Activated effector memory CD4-positive, alpha-beta T cell treated with Interleukin-2 at 50 U/mL for 16 hours (primary cell): ENCODE measurements at places on chromosomes 11 and 22.
A peak's percentile ranks its signal among the peaks of the same experiment; 100 is the strongest.

- no peak for DNase-seq
These were observed at the start of gene EFEMP2 for GRCh38 chr11:65872586-65873317. Gene EFEMP2, minus strand, starts transcription at chr11:65872800. Its CDS starts 446 bp downstream, at chr11:65872354.

GRCh38 chr11:37755521-37755920 lies 1157.5 kb upstream of the RAG2 start:
- DNase-seq: no peak

- DNase-seq: no peak
These were observed 63.7 kb upstream of the PARVG start for GRCh38 chr22:44116755-44117684.

GRCh38 chr11:112885744-112886433 lies 75.3 kb upstream of the NCAM1 start:
- no peak for DNase-seq

- no peak for DNase-seq
These were observed 156.3 kb downstream of the GRM5 start for GRCh38 chr11:88909500-88909899.

DNA sequence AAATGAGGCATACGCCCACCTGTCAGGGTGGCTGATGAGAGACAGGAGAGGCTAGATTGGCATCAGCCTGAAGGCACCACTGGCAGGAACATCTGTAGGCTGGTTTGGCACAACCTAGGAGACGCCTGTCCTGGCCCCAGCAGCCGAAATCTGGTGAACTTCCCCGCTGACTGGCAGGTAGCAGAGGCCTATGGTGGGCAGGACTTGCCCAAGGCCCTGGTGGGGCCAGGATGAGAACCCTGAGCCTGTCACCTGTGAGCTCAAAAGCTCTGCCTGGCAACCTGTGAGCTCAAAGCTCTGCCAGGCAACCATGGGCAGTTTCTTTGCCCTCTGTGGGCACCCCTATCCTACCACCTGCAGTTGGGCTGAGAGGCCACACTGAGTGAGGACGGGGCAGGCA lies 2.5 kb downstream of the DERL3 start:
- no peak for DNase-seq

GRCh38 chr11:114483929-114484328 lies 44.7 kb downstream of the REXO2 start:
- no peak for DNase-seq

- no peak for DNase-seq
These were observed 110.7 kb downstream of the CACNA1I start for GRCh38 chr22:39681038-39681861.

DNA sequence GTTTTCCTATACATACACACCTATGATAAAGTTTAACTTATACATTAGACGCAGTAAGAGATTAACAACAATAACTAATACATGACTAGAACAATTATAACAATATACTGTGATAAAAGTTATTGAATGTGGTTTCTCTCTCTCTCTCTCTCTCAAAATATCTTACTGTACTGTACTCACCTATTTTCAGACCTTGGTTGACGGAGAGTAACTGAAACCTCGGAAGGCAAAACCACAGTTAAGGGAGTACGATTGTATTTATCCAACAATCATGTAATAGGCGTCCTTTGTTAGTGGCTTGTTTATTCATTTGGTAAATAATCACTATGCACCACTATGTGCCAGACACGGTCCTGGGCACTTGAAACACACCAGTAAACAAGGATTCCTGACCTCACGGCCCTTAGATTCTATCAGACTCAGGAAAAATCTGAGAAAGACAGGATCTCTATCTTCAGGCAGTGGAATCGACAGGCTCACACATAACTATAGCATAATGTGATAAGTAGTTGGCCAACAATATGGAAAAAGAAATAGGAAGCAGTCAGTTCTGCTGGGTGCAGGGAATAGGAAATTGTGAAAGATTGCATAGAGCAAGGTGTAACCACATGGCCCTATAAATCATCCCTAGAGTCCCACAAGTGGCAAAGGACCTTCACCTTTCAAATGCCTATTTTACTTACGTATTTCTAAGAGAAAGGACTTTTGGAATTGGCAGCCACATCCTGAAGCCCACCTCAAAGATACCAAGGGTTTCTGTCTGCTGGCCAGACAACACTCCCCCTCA lies 12.0 kb downstream of the ETS1 start:
- no peak for DNase-seq

GRCh38 chr22:37295213-37295886 lies 13.0 kb downstream of the CYTH4 start:
- no peak for DNase-seq

GRCh38 chr11:720642-721246 lies 14.7 kb downstream of the EPS8L2 start:
- no peak for DNase-seq

DNA sequence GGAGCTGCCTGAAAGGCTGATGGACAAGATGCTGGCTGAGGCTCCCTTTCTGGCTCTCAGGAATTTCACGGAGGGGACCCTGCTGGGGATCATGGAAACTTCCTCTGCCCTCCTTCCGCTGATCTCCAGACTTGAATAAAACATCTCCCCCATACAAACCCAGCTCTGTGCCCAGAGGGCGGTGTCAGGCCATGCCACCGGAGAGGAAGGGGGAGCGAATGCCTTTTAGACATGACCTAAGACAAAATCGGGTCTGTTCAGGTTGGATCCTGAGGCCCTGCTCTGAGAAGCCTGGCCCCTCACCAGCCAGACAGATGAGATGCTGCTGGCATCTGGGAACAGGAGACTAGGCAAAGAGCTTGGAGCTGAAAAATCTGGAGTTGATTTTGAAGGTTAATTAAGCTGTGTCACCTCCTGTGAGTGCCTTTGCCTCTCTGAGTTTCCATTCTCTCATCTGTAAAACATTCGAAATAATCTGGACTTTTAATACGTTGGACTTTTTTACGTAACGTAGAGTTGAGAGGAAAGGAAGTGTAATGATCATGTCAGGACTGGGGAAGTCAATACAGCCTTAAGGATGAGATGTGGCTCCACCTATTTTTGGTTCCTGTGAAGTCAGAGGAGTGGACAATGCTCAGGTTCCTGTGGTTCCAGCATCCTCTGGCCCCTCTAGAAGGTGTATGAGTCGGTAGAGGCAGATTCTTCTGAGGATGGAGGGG lies 163.6 kb downstream of the ST3GAL4 start:
- no peak for DNase-seq

GRCh38 chr22:38202437-38203089 lies 769 bp downstream of the MAFF start:
- DNase-seq: peak; percentile 47
